Kidney epithelial cell (primary cell): ENCODE measurements at places on chromosomes 5 and 9. TPM values are rescaled to one million over a fixed set of nuclear protein-coding genes. Genes with fewer than 3 reads are reported as not detected.

GPR151 gene
- total RNA-seq: not detected in 2 replicates

SPAAR gene
- not detected in 2 replicates for total RNA-seq

RASEF gene
- 9.5 and 10.2 TPM in 2 replicates for total RNA-seq

GGTA1 gene
- total RNA-seq: not detected in 2 replicates

GNG10 gene
- 69.3 and 88.4 TPM in 2 replicates for total RNA-seq

FBN2 gene
- 25.2 and 31.9 TPM in 2 replicates for total RNA-seq

HTR1A gene
- total RNA-seq: not detected in 2 replicates

DNA sequence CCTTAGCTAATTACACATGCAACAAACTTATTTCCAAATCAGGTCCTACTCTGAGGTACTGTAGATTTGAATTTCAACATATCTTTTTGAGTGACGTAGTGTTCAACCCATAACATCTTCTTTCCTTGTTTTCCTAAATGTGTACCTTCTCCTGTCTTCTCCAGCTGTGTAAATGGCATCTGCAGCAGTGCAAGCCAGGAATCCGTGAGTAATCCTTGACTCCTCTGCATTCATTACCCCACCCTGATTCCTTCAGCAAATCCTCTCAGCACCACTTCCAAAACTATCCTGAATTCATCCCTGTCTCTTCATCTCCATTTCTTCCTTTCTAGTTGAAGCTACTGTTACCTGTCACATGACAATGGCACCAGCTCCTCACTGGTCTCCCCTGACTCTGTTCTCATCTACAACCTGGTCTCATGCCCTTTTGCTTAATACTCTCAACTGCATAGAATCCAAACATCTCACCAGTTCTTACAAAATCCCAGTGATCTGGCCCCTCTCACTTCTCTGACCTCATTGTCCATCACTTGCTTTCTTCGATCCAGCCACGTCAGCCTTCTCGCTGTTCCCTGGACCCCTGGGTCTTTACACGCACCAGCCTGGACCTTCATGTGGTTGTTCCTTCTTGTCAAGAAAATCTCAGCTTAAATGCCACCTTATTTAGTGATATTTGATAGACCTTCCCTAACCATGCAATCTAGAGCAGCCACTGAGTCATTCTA lies 14.6 kb upstream of the TRAF1 start:
- no peak for DNase-seq

DNA sequence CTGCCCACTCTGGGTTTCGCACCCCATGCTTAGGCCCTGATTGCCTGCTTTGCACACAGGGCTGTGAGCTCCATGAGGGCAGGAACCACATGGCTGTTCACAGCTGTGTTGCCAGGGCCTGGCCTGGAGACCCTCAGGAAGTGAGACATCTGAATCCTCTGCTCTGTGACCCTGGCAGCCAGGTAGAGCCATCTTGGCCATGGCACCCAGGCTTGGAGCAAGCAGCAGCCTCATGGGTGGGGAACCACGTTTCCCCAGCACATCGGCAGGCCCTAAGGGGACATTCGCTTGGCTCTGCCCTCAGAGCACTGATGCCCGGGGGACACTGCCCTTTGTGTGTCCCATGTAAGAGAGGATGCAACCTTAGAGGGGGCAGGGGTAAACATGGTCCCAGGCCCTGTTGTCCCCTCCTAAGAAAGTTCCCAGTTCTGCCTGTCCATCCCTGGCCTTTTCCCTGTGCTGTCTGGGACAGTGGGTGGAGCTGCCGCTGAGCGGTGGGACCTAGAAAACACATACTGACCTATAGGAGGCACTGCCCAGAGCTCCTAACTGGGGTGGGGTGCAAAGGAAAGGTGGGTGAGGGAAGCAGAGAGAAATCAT lies 144.1 kb upstream of the IER5L start:
- no peak for DNase-seq

DNA sequence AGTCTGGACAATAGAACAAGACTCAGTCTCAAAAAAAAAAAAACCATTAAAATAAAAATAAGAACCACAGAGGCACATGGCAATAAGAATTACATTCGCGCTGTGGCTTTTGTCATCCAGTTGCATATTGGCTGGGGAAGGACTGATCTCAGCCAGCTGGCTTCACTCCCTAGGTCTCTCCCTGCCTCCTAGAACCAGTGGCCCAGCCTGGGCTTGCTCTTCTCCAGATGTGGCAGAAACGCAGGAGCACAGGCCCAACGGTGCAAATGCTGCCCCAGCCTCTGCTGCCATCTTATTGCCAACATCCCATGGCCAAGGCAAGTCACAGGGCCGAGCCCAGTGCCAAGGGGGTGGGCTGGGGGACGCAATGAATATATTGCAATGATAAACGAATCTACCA lies 37.0 kb downstream of the NKX2-5 start:
- no peak for DNase-seq

DNA sequence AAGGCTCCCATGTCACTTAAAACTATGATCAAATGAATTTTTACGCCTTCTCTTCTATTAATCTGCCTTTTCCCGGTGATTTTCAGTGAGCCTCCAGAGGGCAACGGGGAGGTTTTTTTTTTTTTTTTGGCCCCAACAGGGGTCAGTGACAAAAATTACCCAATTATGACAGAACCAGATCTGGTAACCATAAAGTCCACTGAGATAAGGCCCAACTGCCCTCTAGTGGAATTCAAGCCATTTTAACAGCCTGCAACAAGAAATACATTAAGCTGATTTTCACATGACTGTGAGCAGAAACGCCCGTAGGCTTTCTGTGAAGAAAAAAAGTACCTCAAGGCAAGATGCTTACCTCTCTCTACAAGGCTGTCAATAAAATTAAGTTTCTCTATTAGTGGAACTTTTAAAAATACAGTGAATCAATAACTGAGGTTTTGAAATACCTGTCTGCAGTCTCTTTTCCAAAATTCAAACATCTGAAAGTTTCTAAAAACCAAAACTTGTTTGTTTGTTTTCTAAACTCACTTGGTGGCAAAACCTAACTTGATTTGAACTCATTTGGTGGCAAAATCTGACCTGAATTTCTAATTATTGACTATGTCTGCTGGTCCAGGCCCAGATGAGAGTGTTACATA lies 49.7 kb upstream of the FST start:
- DNase-seq: no peak

DNA sequence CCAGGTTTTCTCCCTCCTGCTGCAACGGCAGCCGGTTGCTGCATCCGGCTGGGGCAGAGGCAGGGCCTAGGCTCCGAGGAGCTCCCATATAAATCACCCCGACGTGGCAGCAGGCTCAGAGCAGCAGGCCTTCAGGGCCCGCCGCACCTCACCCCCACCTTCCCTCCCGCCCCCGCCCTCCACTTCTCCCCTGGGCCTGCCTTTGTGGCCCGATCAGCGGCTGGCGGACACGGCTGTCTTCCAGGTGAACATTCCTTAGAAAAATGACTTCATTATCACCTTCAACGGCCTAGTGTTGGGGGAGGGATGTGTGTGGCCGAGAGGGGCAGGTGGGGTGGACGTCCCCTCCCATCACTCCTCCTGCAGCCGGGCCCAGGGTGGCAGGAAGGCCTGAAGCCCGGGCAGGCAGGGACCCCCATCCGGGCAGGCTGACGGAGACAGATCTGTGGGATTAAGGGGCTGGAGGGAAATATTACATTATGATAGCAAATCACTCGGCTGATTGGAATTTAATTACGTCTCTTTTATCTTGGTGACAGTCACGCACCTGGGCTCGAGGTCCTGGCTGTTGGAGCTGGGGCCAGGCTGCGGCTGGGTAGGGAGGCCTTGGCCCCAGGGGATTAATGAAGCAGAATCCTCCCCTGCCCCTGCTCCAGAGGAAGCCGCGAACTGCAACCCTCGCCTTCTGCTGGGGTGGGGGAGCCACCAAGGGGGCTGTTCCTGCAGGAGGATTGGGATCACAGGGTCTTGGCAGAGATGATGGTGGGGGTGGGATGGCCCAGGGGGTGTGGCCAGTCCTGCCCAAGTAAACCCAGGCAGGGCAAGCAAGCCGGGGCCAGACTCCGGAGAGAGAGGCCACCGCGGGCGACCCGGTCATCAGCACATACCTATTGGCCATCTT lies 38.4 kb upstream of the RXRA start:
- no peak for DNase-seq

GRCh38 chr9:129481424-129481809 lies 139.5 kb downstream of the C9orf50 start:
- no peak for DNase-seq

DNA sequence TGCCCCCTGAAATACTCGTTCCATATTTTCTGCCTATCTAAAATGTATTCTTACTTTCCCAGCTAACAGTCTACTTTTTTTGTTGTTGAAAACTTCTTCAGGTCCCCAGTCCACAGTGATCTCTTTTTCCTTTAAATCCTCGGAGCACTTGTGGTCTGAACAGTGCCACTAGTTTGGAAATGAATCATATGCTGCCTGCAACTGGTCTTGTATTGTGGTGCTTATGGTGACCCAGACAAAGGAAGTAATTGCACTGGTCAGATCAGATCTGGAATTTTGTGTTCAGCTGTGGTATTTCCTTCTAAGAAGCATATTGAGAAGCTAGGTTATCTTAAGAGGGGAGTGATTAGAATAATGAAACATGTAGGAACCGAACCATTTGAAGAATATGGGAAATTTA lies 2.9 kb downstream of the UNC13B start:
- no peak for DNase-seq

- no peak for DNase-seq
Measured at GRCh38 chr5:128966375-128966774, 1.1 kb downstream of the SLC27A6 start.

DNA sequence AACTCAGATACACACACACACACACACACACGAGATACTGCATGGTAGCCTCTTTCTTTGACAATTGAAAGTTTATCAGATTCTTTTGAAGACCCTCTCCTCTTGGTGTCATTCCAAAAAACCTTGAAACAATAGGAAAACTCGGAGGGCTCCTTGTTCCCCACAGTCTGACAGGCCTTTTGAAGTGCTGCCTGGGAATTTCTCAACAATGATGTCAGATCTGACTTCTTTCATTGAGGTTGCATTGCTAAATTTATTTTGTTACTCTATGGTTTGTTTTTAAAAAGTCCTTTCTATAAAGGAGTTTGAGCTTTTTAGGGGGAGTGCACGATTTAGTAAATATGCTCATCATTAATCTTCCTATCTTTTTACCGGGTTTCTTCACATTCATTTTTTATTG lies 583.9 kb downstream of the SEMA5A start:
- no peak for DNase-seq

DNA sequence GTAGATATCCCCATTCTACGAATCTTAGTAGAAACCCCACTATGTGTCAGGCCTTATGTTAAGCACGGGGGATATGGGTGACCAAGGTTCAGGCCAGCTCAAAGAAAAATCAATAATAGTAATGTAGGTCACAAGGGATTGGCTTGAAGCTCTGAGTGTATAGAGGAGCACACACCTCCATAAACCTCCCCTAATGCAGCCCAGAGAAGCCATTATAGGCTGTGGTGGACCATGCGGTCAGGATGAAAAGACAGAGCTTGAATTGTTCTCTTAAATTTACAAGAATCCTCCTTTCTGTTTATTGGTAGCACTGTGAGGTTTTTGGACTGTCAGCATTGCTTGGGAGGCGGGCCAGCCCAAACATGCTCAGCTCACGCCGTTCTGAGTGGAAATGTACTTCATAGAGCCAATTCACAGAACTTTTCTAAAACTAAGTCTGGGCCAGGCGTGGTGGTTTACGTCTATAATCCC lies 9.1 kb downstream of the PDE6A start:
- no peak for DNase-seq

- DNase-seq: no peak
Measured at GRCh38 chr5:178532666-178533065, 57.5 kb downstream of the COL23A1 start.

DNA sequence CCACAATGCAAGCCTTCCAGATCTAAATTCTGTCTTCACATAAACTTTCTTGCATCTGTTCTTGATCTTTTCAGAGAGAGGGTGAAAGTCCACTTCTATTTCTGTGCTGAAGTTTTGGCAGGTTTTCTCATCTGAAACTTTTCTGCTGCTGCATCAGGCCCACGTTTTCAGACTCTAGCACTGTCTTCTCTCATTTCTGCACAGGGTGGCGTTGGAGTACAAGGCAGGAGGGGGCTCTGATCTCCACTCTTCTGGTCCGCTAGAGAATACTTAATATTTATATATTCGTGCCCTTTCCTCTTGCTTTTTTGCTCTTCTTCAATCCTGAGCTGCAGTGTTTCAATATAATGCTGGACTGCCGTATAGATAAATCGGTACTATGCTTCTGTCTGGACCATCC lies 204.0 kb upstream of the PRDM9 start:
- no peak for DNase-seq

DNA sequence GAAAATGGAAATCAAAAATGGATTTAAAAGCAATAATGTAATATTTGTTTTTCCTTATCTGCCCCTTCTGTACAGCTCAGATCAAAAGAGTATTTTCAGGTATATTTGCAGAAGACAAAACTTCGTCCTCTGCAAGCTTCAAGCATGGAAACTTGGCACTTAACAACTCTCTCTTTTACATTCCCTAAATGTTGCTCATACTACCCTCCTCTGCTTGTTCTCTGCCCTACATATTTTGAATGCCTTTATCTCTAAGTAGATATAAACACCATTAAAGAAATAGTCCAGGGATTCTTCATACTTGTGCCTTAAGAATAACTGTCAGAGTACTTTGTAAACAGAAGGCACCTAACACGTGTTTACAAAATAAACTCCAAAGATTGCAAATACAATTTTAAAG lies 19.2 kb upstream of the SMC2 start:
- DNase-seq: peak; percentile 44

DNA sequence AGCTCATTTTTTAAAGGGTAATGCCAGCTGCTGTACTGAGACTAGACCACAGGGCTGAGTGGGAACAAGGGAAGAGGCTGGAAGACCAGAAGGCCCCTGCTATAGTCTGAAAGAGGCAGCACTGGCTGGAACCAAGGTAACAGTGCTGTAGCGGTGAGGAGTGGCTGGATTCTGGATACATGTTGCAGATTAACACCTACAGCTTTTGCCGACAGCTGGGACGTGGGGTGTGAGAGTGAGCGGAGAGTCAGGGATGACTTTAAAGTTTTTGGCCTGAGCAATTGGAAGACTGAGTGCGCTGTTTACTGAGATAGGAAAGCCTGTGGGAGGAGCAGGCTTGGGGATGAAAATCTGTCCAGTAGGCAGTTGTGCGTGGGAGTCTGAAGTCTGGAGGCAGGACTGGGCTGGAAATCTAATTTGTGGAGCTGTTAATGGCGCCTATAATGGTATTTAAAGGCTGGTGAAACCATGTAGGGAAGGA lies 26.5 kb downstream of the AQP7 start:
- DNase-seq: no peak

- DNase-seq: no peak
Measured at GRCh38 chr9:133090187-133090586, 28.4 kb downstream of the CEL start.
